ENCODE measurements at places on chromosomes 3 and 15.

GRCh38 chr3:5466717-5467116, 279.2 kb downstream of the EDEM1 start:
- DNase-seq = no peak

- no peak for DNase-seq
Observed at GRCh38 chr15:59222906-59223550, 16.4 kb downstream of the LDHAL6B start.

DNA sequence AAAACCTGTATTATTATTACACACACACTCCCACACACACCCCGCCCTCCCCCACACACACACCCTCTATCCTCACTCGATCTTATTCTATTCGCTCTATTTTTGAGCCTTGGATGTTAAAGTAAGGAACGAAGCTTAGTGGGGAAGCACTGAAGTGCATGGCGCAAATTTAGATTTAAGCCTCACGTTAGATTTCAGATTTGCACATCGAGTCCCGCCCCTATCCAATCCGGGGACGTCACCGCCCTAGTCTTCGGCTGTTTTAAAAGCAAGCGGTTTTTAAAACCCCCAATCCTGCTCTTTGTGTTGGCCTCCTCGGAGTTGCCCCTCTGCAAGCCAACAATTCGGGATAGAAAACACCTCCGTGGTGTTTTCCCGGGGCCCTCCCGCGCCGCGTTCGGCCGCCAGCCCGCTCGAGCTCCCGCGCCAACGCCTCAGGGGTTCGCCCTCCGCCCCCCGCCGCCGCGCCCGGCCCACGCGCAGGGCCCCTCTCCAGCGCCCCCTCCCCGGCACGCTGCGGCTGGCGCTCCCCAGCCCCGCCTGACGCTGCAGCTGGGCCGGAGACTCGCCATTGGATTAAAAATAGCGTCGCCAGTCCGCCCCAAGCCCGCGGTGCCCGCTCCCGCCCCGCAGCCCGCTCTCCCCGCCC, at the start of gene USP13:
TSS of gene USP13 (plus strand) at position 594 of the 649 bp plus-strand sequence. CDS start 186 bp downstream, outside the sequence.
- DNase-seq = peak; percentile 58

GRCh38 chr3:73379465-73379864, 245.3 kb downstream of the PDZRN3 start:
- no peak for DNase-seq

- DNase-seq = peak; percentile 72
Observed at GRCh38 chr15:38683382-38684242, 119.0 kb upstream of the RASGRP1 start.

GRCh38 chr3:133283958-133284807, 115.7 kb upstream of the BFSP2 start:
- DNase-seq = no peak

- DNase-seq = no peak
Observed at GRCh38 chr3:97264180-97264579, 449.8 kb downstream of the EPHA6 start.

- no peak for DNase-seq
Observed at GRCh38 chr15:64503640-64504039, 43.3 kb downstream of the ZNF609 start.

DNA sequence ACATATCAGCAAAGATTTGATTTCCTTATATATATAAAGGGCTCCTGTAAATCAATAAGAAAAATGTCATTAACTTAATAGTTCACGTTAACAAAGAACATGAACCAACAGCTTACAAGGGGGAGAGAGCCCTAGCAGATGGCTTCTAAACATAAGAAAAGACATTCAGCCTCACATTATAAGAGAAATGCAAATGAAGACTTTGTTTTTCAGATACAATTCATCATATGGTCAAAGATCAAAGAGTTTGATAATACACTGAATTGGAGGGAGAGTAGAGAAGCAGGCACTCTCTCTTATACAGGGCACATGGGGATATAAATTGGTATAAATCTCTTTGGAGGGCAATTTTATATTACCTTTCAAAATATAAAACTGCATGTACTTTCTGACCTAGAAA, 21.1 kb downstream of the RBP2 start:
- no peak for DNase-seq

GRCh38 chr15:100580414-100580813, 21.6 kb downstream of the LINS1 start:
- no peak for DNase-seq

- DNase-seq = no peak
Observed at GRCh38 chr3:197426121-197426566, 127.7 kb upstream of the DLG1 start.

DNA sequence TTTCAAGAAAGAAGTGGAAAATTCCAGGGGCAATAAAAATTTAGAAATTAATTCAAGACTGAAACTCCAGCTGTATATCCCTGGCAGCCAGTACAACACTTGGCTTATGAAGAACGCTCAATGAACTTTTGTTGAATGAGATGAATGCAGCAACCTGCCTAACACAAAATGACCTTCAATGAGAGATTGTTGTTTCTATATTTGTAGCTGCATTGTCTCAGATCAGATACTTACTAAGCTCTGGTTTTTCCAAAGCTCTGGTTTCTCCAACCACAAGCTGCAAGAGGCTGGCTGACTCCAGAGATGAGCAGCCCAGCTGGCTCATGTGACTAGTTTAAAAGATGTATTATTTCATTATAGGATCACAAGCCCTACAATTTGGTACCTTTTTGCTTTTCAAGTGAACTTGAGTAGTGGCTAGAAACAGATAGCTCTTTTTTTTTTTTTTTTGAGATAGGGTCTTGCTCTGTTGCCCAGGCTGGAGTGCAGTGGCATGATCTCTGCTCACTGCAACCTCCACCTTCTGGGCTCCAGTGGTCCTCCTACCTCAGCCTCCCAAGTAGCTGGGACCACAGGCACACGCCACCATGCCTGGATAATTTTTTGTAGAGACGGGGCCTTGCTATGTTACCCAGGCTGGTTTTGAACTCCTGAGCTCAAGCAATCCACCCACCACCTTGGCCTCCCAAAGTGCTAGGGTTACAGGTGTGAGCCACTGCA, 57.4 kb downstream of the UMPS start:
- DNase-seq = no peak

DNA sequence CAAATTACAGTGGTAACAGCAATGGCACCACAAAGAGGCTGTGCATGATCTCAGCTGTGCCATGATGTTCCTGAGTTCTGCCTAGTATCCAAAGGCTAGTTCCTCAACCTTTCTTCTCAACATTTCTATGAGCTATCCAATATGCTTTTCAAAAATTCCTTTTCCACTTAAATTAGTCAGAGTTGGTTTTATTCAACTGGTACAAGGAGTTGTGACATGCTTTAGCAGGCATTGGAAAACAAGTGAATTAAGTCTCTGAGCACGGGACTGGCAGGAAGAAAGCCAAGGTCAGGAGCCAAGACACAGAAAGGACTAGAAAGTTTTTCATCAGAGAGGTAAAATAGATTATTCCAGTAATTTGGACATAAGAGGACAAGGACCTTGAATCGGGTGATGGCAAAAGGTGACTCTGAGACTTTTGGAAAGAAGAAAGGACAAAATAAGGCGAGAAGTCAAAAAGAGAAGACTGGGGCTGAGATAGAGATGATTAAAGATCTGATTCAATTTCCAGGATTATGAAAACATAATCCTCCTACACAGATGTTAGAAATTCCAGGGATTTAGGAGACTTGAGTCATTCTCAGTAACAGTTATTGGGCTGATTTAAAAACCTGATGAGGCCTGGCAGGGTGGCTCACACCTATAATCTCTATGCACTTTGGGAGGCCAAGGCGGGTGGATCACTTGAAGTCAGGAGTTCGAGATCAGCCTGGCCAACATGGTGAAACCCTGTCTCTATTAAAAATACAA, 36.1 kb downstream of the PBRM1 start:
- no peak for DNase-seq

GRCh38 chr3:174431717-174432116, 427.4 kb upstream of the NAALADL2 start:
- no peak for DNase-seq

GRCh38 chr3:56593455-56594158, 36.6 kb downstream of the CCDC66 start:
- no peak for DNase-seq

DNA sequence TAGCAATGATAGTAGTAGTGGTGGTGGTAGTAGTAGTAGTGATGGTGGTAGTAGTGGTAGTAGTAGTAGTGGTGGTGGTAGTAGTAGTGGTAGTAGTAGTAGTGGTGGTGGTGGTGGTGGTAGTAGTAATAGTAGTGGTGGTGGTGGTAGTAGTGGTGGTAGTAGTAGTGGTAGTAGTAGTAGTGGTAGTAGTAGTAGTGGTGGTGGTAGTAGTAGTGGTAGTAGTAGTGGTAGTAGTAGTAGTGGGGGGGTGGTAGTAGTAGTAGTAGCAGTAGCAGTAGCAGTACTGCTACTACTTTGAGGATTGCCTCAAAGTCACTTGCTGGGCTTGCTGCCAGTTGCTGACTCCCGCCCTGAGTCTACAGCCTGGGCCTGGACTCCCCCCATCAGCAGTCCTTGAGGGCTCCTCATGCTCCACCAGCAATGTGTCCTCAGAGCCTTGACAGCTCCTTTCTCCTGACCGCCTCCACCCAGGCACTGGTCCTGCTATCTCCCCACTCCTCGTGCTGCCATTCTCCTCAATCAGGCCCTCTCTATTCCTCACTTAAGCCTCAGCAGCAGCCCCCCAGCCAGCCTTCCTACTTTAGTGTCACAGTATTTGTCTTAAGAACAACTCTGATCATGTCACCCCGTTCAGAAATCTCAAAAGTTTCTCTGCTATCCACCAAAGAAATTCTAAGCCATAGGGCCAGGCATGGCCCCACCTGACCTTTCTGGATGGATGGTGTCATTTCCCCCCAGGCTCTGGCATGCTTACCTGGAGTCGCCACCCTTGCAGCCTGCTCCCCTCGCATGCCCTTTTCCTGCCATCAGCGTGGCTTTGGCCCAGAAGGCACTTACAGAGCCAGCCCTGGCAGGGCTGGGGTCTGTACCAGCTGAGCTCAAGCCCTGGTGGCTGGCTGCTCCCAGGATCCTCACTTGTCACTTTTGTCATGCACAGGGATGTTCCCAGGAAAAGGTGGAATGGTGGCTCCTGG, 45.6 kb downstream of the DLEC1 start:
- no peak for DNase-seq

GRCh38 chr3:129485721-129486663, 42.4 kb upstream of the RHO start:
- no peak for DNase-seq

GRCh38 chr3:37852097-37852496, 9.6 kb upstream of the CTDSPL start:
- DNase-seq = no peak

DNA sequence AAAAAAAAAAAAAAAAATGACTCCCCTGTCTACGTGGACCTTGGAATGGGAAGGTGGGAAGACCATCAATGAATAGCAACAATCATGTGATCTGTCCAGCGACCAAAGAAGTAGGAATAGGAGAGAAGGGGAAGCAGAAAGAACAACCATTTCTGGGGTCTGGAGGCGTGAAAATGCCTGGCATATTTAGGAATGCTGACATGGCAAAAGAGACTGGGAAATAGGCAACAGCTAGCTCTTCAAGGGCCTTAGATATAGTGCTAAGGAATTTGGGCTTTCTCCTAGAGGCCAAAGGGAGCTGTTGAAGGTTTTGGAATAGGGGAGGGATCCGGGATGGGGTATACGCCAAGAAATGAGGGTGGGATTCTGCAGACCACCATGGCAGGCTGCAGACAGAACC, 5.9 kb downstream of the SLC22A13 start:
- DNase-seq = no peak

- DNase-seq = no peak
Observed at GRCh38 chr3:42166662-42167300, 75.6 kb downstream of the TRAK1 start.

GRCh38 chr3:43076857-43077256, 29.0 kb downstream of the POMGNT2 start:
- no peak for DNase-seq

GRCh38 chr3:11592445-11593298, 51.0 kb downstream of the VGLL4 start:
- DNase-seq = no peak

GRCh38 chr3:160038862-160039562, 50.4 kb downstream of the IL12A start:
- peak; percentile 6 for DNase-seq

GRCh38 chr3:133998691-133999241, 31.0 kb downstream of the SLCO2A1 start:
- no peak for DNase-seq

GRCh38 chr15:92817339-92817886, 82.7 kb upstream of the CHD2 start:
- DNase-seq = no peak

GRCh38 chr3:192170659-192171058, 556.7 kb downstream of the FGF12 start:
- DNase-seq = no peak

GRCh38 chr15:58957101-58957973, 23.9 kb upstream of the SLTM start:
- DNase-seq = peak; percentile 60

- peak; percentile 80 for DNase-seq
Observed at GRCh38 chr3:9302425-9303181, 53.2 kb upstream of the SRGAP3 start.

GRCh38 chr3:58800940-58801339, 134.4 kb upstream of the FAM3D start:
- no peak for DNase-seq

GRCh38 chr3:10242182-10243065, 5.8 kb upstream of the TATDN2 start:
- peak; percentile 75 for DNase-seq

- DNase-seq = no peak
Observed at GRCh38 chr15:51448622-51449399, 107.4 kb downstream of the GLDN start.

DNA sequence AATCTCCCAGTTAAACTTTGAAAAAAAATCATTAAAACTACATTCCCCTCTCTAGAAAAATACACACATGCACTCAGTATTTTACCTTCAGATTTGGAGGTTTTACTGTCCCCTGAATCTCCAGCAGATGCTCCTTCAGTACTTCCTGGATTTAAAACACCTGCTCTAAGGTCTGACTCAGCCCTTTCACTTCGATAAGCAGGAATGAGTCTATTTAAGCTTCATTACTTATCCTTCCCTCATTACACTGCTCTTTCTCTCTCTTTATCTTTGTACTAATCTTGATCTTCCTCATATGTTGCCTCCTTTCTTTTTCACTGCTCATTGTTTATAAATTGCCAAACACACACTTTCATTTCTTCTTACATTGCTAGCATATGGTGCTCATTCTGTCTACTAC, 443.9 kb downstream of the DIPK2A start:
- DNase-seq = no peak

DNA sequence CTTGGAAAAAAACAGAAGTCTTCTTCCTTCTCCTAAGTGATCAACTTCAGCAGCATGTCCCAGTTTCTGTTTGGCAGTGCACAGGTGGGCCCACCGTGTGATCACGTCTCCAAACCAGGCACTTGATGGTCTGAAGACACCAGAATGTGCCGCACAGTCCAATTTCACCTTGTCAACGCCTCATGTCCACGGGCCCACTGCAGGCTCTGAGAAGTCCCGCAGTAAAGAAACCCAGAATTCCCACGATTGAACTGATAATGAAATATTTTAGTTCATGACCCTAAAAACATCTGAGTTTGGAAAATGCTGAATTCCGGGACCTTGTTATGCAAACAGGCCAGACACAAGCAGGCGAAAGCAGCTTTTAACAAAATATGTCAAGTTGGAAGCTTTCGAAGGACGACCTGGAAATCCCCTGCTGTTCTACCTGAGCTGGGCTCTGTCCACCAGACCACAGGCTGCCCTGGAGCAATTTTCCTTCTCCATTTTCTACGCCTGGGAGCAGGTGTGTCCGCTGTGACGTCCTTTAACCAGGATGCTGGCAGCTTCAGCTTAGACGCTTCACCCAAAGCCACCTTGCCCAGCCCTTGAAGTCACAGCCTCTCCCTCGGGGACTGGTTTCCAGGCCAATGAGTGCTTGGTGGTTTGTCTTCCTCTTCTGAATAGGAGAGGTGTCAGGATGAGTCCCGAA, 167.8 kb upstream of the IQSEC1 start:
- no peak for DNase-seq

- DNase-seq = no peak
Observed at GRCh38 chr15:69517052-69517451, 64.4 kb downstream of the RPLP1 start.
